ENCODE measurements at places on chromosomes 7 and 10. TPM values are rescaled to one million over a fixed set of nuclear protein-coding genes. Genes with fewer than 3 reads are reported as not detected.

Gene SRRM3
- total RNA-seq = 0.24 TPM

Gene CH25H
- not detected for total RNA-seq

Gene ITGB1
- 901 TPM for total RNA-seq

Gene HSPA12A
- total RNA-seq = 6.0 TPM

Gene WNT8B
- total RNA-seq = not detected

Gene NPY
- total RNA-seq = not detected

Data from tracheal epithelial cell (primary cell).